Activated naive CD4-positive, alpha-beta T cell treated with anti-CD3 and anti-CD28 coated beads, Interleukin-2, amount 50 U/mL, for 16 hours (primary cell): ENCODE measurements at places on chromosomes 11 and 22.

DNA sequence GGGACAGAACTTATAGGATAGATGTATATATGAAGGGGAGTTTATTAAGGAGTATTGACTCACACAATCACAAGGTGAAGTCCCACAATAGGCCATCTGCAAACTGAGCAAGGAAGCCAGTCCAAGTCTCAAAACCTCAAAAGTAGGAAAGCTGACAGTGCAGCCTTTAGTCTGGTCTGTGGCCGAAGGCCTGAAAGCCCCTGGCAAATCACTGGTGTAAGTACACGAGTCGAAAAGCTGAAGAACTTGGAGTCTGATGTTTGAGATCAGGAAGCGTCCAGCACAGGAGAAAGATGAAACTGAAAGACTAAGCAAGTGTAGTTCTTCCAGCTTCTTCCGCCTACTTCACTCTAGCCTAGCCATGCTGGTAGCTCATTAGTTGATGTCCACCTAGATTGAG, 799.6 kb upstream of the ARHGAP42 start:
- no peak for DNase-seq

DNA sequence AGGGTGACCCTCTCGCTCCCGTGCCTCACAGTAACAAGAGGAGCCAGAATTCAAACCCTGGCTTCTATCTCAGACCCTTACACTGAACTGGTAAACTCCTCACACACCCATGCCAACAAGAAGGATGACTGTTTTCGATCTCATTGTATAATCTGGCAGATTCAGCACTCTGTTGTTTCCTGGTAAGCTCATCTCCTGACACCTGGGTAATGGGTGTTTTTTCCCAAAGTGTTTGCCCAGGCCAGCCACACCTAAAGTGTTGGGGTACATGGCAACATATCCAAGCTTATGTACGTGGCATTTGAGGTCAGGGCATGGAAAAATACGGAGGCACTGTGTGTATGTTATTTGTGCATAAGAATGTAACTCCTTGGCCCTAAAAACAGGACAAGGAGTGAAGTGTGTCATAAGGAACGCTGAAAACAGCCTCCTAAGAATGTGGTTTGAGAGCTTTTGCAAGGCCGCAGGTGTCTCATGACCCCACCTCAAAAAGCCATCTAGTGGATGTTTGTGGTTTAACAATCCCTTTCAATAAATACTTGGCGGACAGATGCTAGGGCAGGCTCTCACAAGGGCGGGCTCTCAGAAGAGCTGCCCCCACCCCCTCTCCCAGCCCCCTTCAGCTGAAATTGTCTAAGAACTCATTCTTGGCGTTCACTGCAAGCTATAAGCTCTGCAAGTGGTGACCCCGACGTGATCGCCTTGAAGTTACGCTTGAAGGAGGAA, at the start of gene MS4A15:
TSS of gene MS4A15 (plus strand) at position 561 of the 726 bp plus-strand sequence. CDS start 6,867 bp downstream, outside the sequence.
- no peak for DNase-seq

DNA sequence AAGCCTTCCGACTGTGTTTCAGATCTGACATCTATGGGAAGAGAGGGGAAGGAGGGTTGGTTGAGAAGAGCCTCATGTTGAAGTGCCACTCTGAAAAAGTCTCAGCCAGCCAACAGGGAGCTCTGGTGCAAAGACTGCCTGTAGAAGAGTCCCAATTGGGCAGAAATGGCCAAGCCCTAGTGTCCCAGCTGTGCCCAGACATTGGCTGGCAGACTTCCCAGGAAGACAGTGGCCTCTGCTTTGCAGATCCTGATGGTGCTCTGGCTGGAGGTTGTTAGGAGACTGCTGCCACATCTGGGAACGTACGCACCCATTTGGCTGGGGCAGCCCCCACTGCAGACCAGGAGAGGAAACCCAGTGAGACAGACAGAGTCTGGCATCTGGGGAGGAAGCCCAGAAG, 3.2 kb upstream of the PLA2G3 start:
- no peak for DNase-seq

DNA sequence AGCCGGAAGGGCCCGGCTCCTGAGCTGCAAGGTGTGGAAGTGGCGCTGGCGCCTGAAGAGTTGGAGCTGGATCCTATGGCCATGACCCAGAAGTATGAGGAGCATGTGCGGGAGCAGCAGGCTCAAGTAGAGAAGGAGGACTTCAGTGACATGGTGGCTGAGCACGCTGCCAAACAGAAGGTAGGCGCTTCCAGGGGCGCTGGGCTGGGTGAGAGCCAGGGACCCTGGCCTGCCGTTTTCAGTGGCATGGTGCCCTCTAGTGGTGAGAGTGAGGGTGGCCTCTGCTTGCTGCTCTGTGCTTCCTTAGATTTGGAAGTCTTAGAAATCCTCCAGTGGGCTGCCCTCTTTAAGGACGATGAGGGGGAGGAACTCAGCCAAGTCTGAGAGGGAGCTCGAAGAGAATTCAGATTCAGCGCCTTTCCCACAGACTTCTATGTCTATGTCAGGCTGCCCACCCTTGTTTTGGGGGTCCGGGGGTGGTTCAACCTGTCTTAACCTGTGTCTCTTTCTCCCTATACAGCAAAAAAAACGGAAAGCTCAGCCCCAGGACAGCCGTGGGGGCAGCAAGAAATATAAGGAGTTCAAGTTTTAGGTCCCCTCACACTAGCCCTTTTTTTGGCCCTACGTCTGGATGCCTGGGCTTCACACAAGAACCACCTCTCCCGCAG, 1.8 kb upstream of the PACS1 start:
- DNase-seq: peak; percentile 75

DNA sequence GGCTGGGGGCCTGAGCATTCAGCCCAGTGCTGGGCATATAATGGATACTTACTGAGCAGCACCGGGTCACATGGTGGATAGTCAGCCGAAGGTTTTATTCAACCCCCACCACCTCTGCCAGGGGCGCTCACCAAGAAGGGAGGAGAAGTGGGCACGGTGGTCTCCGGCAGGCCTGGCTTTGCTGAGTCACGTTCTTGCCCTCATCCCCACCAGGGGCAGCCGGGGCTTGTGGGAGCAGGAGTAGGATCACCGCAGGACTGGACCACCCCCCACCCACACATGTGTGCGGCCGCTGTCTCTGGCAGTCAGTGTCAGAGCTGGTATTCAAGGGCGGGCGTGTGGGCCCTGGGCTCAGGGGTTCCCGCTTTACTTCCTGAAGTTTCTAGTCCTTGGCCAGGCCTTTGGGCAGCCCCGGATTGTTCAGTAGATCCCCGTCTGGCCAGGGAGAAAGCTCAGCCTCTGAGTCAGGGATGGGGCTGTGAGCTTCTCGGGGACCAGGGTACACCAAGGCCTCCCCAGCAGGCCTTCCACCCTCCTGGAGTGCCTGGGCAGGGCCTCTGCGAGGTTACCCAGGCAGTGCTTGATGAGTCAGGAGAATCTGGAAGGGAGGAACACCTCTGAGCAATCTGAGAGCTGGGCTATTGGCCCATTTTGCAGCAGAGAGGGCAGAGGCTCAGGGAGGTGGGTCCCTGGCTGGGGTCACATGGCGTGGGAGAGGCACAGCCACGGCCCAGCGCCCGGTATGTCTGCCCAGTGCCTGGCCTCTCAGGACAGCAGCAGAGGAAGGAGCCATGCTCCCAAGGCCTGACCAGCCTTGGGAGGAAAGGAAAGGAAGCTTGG, 60.6 kb downstream of the RTL6 start:
- DNase-seq: no peak

- no peak for DNase-seq
These were observed 523 bp upstream of the MPZL3 start for GRCh38 chr11:118252688-118253087.

GRCh38 chr11:103862094-103862801, 174.2 kb upstream of the DDI1 start:
- no peak for DNase-seq

GRCh38 chr11:85827748-85828639, 17.1 kb upstream of the SYTL2 start:
- DNase-seq: no peak

DNA sequence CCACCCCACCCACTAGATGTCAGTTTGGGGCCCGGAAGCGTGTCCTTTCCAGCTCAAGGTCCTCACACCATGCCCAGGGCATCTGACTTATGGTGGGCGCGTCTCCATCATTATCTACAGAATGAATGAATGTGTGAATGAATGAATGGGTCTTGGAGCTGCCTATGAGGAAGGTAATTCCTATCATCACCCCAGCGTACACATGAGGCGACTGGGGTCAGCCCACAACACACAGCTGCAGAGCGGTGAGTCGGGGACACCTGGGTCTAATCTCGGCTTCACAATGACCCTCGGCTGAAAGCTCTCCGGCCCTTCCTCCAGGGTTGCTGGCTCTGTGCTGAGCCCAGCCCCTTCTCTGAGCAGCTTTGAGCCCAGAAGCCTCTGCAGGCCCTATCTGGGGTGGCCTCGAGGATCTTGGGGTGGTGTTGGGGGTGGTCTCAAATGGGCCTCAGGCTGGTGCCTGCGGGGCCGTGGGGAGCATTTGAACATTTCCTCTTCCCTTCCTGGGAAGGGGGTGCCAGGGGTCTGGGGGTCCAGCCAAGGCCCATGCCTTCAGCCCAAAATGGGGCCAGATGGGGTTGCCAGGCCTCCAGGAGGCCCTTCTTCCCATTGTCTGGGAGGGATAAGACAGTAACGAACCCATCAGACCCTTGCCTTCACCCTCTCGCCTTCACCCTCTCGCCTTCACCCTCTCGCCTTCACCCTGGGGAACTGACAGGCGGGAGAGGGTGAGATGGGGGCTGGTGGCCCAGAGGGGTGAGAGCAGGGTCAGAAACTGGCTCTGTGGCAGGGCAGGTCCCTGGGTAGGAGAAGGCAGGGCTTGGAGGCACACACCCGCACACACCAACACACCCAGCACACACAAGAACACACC, 82.4 kb downstream of the MYEOV start:
- DNase-seq: peak; percentile 10

DNA sequence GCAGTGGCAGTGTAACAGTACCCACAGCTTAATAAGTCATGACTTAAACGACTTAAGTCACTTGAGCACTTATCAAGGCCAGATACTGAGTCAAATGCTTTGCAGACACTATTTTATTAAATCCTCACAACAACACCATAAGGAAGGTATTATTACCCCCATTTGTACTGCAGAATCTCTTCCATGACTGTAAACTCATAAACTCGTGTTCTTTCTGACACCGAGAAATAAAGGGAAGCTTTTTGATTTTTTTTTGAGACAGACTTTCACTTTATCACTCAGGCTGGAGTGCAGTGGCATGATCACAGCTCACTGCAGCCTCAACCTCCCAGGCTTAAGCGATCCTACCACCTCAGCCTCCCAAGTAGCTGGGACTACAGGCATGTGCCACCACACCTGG, 103.8 kb downstream of the ABTB2 start:
- no peak for DNase-seq

GRCh38 chr11:86617502-86617901, 54.9 kb downstream of the ME3 start:
- no peak for DNase-seq

DNA sequence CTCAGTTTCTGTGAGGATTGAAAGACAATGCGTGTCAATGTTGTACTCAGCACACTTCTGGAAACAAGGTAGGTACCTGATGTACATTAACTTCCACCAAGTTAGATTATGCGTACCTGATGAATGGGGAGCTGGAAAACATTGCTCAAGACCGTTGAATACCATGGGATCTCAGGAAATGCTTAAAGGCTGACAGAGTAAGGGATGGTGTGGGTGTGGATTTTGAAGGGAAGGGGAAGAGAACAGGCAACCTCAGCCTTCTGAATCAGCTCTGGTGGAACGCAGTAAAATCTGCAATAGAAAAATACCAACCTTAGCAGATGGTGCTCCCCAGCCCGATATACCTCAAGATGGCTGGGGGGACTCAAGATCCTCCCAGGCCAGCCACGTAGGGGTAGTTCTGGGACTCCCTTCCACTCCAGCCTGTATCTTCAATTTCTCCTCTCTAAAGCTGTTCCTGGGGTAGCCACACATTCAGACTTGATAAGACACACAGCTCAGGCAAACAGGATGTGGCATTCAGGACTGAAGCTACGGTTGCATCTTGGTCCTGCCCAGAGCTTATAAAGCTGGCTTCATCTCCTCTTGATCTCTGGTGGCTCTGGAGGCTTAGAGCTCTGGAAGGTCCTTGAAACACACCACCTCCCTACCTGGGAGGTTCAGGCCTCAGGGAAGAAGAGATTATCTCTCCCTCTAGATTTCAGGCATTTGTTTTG, 111.8 kb downstream of the CTNND1 start:
- no peak for DNase-seq

DNA sequence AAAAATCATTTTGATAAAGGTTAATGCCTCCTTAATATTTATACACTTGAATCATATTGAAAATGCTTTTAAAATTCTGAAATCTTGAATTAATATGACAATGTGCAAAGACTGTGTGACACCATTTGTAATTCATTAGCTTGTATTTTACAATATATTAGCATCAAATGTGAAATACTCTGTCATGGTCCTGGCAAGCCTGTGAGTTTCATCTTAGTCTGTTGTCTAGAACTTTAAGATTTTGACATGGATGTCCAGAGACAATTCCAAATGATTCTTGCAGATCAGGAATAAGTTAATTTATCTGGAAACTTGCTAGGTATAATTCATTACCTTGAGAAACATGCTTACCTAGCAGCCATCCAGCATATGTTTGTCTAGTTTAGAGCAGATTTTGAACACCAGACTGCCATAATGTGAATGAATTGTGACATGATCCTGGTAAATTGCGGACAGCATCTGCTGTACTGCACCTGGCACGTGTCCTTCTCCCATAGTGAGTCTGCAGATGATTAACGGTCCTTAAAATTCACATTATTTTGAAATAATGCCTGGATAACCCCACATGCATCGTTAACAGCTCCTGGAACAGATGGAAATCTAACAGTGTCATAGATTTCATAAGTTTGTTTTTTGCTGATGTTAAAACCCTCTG, 34.5 kb upstream of the DEUP1 start:
- DNase-seq: no peak

- DNase-seq: no peak
These were observed 30.7 kb downstream of the ARHGAP1 start for GRCh38 chr11:46669711-46670139.

GRCh38 chr11:16321148-16321547, 35.2 kb downstream of the SOX6 start:
- DNase-seq: no peak

GRCh38 chr11:8368194-8368593, 104.5 kb upstream of the LMO1 start:
- DNase-seq: no peak
